ENCODE measurements at places on chromosomes 13 and 19.

DNA sequence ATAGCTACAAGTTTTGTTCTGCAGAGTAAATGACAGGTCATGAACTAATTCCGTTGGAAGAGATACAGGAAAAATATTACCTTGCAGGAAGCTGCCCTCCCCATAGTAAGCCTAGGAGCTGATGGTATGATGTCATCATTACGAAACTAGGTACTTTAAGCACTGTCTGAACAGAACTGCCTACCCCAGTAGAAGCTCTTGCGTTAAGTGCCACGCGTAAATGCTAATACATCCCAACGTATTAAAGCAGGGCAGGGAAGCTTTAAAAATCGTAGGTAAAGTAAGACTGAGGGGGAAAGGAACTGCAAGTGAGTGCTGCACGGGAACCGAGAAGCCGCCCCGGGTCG, 572 bp downstream of the UGGT2 start:
- DNase-seq, result no peak

- DNase-seq, result no peak
Measured at GRCh38 chr13:33462109-33462508, 176.6 kb upstream of the STARD13 start.

- no peak for DNase-seq
Measured at GRCh38 chr13:43251961-43252360, 228.6 kb downstream of the DNAJC15 start.

GRCh38 chr13:38202740-38203139, 146.9 kb upstream of the UFM1 start:
- no peak for DNase-seq

GRCh38 chr19:11020982-11021759, 60.3 kb downstream of the SMARCA4 start:
- DNase-seq, result peak; percentile 69

GRCh38 chr19:15235781-15236180, 3.5 kb upstream of the EPHX3 start:
- DNase-seq, result no peak

DNA sequence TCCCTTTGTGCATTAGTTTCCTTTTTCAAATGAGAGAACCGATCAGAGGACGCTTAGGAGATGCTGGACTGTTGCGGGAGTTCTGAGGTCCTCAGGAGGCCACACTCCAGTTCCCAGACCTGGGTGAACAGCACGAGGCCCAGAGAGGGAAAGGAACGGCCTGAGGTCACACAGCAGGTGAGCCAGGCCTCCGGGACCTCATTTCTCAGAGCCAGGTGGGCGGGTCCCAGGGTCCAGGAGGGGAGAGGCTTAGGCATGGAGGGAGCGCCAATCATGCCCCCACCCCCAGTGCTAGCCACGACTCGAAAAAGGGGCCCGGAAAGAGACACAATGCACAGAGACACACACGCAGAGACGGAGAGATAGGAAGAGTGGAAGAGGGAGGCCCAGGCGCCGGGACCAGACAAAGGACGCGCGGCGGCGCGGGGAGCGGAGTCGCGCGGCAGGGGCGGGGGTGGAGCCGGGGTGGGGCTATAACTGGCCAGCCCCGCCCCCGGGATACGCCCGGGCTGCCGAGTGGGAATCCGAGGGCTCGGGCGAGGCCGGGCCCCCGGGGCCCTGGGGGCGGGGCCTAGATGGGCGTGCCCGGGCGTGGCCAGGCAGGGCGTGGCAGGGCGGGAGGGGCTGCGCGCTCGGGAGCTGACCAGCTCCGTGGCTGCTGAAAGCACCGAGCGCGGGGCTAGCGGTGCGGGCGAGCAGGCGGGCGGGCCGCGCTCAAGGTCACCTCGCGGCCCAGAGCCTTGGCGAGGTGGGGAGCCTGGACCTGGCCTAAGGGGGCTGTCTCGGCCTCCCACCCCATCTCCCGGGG, 1.6 kb downstream of the ELAVL3 start:
- no peak for DNase-seq

GRCh38 chr19:50705422-50706019, 14.1 kb downstream of the SHANK1 start:
- peak; percentile 71 for DNase-seq

DNA sequence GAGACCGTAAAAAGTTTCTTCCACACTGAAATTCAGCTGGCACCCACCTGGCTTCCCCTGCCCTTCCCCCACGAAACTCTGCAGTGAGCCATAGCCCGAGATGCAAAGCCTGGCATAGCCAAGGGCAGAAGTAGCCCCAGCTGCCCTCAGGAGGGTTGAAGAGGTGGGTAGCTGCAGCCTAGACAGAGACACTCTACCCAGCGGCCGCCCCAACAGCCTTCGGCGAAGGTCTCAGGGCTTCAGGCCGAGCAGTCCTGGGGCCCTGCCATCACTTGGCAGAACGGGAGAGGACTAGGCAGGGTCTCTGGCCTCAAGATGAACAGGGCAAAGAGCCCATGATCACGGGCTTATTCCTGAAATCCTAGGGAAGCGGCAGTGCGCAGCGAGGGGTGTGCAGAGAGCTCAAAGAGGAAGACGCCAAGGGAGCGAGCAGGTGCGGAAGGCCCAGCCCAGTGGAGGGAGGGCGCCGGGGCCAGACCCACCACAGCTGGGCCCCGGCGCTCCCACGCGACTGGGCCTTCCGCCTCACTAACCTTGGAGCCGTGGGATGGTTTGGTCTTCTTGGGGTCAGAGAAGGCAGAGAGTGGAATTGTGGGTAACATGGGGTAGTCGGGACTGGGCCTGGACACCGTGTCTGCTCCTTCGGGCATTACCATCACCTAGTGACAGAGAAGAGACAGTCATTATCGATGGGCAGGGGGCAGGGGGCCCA, 53.2 kb downstream of the MLLT1 start:
- DNase-seq, result no peak

GRCh38 chr19:5479958-5480357, 24.7 kb downstream of the ZNRF4 start:
- DNase-seq, result no peak

- no peak for DNase-seq
Measured at GRCh38 chr13:45932172-45932571, 80.6 kb upstream of the SIAH3 start.

DNA sequence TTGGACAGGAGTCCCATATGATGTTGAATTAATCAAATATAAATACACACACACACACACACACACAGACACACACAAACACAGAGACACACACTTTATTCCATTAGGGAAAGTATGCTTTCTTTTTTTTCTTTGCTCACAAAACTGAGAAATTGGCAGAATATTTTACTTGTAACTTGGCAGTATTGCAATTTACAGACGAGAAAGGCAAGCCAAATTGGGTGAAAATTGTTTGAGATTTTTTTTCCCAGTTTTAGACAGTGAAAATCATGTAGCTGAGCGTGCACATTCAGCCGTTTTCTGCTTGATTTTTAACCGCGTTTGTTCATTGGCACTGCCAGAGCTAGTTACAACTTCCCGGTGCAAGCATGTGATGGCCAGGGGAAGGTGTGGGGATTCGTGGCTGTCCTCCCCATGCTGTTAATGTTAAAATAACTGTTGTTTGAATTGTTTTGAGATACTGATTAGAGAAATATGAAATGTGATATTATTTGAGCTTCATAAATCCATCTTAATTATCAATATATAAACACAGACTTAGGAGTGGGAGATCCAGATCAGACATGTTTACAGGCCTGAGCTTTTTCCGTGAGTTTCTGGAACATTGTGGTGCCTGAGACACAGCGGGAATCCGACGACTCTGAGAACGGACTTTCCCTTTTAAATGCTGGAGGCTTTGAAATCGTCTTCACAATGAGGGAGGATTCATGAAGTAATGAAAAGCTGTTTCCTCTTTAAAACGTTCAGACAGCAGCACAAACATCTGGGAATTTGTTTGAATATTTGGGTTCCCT, 125.5 kb downstream of the KCNRG start:
- no peak for DNase-seq

GRCh38 chr13:106723036-106723435, 155.1 kb upstream of the ARGLU1 start:
- DNase-seq, result no peak

DNA sequence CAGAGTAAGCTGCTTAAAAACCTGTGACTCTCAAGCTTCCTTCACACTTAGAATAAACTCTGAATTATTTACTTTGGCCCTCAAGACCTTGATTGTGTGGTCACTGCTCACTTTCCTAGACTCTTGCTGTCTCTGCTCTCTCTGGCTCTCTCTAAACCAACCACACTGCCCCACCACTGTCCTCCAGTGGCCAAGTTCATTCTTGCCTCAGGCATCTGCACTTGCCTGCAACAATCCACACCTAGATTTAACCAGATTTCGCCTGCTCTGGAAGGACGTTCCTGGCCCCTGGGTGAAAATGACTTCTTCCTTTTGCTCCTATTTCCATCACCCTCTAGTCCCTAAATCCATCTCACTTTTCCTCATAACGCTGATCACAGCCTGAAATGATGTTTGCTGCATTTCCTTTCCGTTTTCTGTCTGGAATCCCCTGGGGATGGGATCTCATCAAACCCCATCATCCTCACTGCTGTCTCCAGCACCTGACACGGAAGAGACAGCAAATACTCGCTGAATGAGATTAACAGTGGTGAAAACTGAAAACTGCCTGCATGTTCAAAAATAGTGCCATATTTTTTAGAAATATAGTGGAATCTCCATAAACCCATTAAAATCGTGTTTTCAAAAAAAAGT, 232.6 kb downstream of the UQCRFS1 start:
- no peak for DNase-seq

DNA sequence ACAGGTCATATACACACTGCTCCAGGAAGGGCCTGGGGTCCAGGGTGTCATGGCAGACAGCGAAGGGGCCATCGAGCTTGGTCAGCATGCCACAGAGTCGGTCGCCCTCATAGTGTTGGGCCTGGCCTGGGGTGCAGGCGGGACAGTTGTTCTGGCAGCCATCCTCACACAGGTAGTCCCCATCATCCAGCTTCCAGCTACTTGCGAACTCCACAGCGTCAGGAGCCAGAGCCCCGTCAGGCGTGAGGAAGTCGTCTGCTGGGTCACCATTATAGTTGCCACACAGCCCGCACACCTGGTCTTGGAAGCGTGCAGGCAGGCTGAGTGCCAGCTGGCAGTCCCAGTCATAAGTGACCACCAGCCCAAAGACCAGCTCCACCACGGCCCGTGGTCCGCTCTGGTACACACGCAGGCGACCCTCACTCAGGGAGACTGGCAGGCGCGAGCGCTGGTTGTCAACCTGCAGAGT, 16.2 kb downstream of the FCGBP start:
- DNase-seq, result no peak

DNA sequence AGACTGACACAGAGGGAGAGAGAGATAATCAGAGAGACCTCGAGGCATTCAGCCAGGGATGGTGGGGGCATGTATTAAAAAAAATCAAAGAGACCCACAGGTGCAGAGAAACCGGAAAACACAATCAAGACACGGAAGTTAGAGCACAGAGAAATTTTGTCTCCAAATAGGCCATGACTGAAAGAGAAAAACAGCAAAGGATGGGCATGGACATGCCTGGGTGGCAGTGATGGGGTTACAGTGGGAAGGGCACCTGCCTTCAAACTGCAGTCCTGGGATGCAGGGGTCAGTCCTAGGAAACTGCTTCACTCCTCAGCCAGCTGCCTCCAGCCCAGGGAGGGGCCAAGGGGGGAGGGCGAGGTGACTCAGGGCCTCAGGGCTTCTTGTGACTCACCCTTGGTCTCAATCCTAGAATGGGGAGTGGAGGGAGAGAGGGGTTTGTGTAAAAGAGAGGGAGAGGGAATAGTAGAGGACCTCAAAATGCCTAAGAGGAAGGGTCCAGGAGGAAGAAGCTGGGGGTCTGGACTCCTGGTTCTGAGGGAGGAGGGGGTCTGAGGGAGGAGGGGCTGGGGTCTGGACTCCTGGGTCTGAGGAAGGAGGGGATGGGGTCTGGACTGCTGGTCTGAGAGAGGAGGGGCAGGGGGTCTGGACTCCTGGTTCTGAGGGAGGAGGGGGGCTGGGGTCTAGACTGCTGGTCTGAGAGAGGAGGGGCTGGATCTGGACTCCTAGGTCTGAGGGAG, 3.6 kb upstream of the KCNN4 start:
- DNase-seq, result peak; percentile 76

DNA sequence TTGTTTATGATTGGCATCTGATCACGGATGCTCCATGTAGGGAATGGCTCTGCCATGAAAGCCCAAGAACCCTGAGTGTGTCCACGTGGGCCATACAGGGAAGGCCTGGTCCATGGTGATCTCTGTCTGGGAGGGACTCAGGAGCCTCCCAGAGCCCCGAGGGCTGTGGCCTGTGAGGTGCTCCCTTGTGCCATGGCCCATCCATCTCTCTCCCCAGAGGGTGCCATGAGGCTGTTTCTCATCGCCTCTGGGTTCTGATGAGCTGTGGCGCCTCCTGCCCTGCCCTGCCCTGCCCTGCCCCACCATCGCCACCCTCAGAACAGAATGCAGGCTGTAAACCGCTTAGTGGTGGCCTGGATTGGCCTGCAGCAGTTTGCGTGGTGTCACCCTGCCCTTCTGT, 83.1 kb downstream of the ATP11A start:
- no peak for DNase-seq

DNA sequence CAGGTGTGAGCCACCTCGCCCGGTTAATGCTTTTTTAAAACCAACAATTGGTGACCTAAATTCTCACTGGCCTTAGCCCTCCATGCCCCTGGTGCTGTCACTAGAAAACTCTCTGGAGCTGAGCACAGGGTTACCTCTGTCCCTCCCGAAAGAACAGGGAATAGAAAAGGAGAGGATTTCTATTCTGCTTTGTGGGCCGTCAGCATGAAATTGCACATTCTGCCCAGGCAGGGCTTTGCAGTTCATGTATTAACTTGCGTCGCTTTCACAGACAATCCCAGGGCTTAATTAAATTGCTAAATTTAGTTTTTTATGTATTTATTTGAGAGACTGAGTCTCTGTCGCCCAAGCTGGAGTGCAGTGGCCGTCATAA, 583 bp upstream of the ZNF480 start:
- DNase-seq, result peak; percentile 18

- DNase-seq, result no peak
Measured at GRCh38 chr13:79593121-79593520, 112.2 kb downstream of the NDFIP2 start.

Data from Jurkat, Clone E6-1 (cell line).